ENCODE measurements at places on chromosomes 7 and 10.

DNA sequence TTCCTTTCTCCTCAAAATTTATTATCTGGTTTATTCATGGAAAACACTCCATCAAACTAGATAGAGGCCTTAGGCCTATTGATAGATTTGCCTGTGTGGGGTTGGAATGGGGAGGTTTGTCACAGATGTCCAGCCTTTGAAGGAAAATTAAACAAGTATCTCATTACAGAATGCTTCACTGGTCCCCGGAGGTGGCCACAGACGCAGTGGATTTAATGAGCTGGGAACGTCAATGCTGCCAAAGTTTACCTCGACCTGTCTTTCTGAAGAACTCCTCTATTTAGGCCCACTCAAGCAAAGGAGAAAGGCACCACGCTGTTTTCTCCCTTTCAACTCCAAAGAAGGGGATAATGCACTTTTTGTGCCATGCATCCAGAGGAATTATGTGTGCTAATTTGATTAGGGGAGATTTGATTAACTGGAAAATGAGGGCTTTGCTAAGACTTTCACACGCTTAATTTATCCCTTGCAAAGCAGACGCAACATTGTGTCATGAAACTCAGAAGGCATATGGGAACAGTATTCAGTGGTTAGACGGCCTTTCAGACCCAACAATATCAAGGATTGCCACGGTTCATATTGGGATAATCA, 558.8 kb upstream of the GALNT17 start:
- no peak for DNase-seq

DNA sequence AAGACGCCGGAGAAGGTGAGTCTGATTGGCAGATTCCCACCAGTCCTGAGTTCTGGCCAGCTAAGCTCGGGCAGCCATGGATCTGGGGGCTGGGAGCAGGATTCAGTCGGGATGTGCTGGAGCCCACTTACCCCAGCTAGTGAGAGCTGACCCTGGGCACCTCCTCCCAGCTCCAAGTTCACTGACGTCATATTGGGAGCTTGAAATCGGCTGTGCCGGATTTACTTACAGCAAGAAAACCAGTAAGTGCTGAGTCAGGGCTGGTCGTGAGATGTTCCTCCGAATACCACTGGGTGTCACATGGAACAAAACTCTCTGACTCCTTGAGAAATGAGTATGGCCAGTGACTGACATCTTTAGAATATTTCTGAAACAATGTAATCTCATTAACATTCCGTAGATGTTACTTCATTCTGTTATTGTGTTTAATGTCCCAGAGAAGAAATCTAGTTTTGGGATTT, 621.2 kb downstream of the SDK1 start:
- DNase-seq: no peak

- DNase-seq: no peak
Observed at GRCh38 chr7:155663937-155664336, 19.5 kb downstream of the RBM33 start.

- no peak for DNase-seq
Observed at GRCh38 chr10:104084482-104085142, 1.1 kb downstream of the COL17A1 start.

All from activated gamma-delta T cell treated with Interleukin-2 at 50 U/mL for 16 hours (primary cell).